LoVo (cell line): ENCODE measurements at places on chromosomes 2 and 18.

- DNase-seq = no peak
Measured at GRCh38 chr2:169071455-169071854, 2.1 kb downstream of the DHRS9 start.

- no peak for DNase-seq
Measured at GRCh38 chr2:195695002-195695631, 38.1 kb downstream of the SLC39A10 start.

- no peak for DNase-seq
Measured at GRCh38 chr2:16327326-16327725, 338.3 kb downstream of the CYRIA start.

GRCh38 chr18:54444319-54444914 lies 86.7 kb downstream of the C18orf54 start:
- DNase-seq = peak; percentile 54

DNA sequence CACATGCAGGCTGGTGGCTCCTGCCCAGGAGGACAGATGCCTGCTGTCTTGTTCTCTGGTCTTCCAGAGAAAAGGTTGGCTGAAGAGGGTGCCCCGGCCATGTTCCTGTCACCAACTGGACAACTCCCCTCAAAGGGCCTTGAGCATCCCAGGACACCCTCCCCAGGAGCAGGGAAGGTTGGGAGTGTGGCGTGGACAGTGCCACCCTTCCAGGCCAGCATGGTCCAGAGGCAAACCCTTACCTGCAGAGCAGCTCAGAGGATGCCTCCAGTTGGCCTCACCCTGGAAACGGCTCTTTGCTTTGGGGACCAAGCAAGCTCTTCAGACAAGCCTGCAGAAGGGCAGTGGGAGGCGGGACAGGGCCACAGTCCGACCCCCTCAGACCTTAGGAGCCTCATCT lies 4.9 kb upstream of the GPC1 start:
- no peak for DNase-seq

DNA sequence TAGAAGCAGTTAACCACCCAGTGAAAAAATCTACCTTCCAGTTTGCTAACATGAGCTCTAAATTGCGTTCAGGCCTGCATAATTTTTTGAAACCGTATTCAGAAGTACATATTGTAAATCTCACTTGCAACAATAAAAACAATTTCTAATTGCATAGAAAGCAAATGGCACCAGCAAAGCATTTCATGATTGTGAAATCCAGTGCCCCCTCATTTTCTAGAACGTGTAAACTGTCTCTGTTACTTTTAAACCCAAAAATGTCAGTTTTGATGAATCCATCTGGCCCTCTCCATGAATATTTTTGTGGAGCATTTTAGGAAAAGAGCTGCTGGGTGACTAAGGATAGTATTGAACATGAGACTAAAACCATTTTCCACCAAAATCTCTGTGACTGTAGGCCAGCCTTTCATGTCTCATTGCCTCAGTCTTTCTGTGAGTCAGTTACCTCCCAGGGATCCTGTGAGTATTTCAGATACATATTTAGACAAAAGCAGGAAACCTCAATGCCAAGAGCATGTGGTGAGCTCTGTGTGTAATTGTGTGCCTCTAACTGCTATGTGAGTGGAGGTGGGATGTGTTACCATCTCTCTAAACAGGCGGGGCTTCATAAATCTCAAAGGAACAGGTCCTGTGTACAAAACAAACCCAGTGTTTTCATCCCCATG lies 477.8 kb upstream of the DCC start:
- no peak for DNase-seq

DNA sequence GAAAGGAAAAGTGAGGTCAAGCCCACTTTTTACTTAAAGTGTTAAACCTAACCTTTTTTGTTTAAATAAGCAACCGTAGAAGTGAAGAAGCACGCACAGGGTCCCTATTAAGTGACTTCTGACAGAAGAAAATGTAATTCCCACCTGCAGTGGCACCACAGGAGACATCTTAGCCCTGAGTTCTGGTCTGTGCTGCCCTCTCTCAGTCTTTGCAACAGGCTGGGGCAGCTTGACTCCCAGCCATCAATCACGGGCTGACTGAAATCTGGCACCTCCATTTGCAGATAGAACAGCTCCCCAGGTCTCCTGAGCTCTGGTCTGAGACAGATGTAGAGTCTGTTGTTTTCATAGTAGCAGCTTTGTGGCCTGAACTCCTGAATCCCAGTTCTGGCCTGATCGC lies 170.0 kb downstream of the LTBP1 start:
- no peak for DNase-seq

DNA sequence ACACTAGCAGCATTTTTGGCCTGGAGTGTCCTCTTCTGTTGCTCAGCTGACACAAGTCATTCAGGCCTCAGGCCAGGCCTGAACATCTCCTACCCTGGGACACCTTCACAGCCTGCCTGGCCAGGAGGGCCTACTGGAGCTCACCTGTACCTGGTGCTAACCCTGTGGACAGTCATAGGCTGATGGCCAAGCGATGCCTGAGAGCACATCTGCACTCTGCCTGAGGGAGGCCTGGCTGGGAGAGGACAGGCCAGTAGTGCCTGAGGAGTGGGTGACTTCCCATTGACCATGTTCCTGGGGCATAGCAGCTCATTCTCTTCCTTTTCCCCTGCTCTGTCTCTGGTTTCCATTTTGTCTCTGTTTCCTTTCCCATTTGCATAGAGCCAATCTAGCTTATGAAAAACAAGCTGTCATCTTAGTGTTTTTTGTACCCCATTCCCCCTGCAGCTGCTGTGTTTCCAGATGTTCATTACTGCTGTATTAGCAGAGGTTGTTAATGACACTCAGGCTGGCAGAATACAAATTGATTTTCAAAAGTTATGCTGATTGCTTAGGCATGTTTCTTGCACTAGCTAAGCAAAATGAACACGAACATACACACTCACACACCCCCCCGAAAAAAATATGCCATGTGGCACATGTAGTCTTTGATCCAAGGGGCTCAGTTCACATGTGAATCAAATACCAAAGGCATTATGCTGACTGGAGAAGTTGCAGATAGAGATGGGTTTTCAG lies 149.7 kb upstream of the HS6ST1 start:
- DNase-seq = no peak

- no peak for DNase-seq
Measured at GRCh38 chr2:64145714-64146113, 1.5 kb upstream of the PELI1 start.

DNA sequence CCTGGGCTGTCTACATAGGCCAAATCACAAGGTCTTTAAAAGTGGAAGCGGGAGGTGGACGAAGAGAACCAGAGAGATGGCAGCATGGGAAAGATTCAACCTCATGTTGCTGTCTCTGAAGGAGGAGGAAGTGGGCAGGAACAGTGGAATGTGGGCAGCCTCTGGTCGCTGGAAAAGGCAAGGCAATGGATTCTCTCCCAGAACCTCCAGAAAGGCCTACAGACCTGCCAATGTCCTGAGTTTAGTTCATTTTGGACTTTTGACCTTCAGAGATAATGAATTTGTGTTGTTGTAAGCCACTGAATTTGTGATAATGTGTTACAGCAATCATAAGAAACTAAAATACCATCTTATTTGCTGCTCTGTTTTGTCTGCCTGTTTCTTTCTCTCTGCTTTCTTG lies 122.5 kb downstream of the RNF152 start:
- DNase-seq = no peak

- DNase-seq = no peak
Measured at GRCh38 chr2:105445976-105446375, 47.1 kb upstream of the FHL2 start.

GRCh38 chr18:37694516-37694915 lies 128.9 kb upstream of the CELF4 start:
- no peak for DNase-seq

DNA sequence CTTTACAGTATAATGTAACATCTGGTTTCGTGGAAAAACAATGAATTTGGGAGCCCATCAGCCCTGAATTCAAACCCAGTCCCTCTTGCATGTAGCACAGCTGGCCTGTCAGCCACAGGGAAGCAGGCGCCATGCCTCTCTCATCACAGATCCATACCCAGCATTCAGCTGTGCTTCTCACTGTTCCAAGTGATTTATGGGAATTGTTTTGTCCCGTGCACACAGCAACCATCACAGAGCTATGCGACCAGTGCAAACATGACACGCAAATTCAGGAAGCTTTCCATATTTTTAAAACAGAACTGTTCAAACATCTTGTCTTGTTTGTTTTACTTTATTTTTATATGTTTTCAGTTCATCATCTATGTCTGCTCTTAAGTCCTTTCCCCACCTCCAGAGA lies 496.1 kb downstream of the EIPR1 start:
- no peak for DNase-seq

DNA sequence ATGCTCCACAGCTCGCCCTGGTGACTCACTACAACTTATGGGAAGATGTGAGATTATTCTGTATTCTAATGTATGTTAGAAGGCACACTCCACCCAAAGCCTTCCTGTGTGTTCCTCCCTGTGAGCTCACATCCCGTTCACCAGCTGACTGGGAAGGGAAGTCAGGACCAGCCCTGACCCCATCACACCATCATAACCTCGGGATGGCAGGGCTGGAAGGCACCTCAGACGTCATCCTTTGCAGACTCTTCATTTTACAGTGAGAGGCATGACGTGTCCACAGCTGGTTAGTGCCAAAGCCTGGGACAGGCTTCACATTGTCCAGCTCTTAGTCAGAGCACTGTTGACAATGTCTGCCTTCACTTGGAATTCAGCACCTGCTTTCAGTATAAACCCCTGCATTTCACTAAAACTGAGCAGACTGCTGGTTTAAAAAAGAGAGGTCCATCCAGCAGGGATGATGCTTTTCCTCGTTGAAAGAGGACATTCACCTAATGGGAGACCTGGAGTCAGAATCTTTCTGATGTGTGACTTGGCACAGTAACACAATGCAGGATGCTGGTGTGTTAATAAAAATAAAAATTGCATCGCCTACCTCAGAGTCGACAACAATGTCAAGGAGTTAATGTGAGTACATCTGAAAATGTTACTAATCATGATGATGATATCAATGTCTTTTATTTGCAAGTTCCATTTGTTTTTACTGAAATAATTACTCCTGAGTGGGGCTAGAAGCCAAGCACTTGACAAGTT lies 418.0 kb upstream of the TNP1 start:
- DNase-seq = peak; percentile 15

- DNase-seq = no peak
Measured at GRCh38 chr18:10785798-10786197, 260.0 kb downstream of the NAPG start.

GRCh38 chr2:118990757-118991545 lies 49.0 kb downstream of the MARCO start:
- no peak for DNase-seq

DNA sequence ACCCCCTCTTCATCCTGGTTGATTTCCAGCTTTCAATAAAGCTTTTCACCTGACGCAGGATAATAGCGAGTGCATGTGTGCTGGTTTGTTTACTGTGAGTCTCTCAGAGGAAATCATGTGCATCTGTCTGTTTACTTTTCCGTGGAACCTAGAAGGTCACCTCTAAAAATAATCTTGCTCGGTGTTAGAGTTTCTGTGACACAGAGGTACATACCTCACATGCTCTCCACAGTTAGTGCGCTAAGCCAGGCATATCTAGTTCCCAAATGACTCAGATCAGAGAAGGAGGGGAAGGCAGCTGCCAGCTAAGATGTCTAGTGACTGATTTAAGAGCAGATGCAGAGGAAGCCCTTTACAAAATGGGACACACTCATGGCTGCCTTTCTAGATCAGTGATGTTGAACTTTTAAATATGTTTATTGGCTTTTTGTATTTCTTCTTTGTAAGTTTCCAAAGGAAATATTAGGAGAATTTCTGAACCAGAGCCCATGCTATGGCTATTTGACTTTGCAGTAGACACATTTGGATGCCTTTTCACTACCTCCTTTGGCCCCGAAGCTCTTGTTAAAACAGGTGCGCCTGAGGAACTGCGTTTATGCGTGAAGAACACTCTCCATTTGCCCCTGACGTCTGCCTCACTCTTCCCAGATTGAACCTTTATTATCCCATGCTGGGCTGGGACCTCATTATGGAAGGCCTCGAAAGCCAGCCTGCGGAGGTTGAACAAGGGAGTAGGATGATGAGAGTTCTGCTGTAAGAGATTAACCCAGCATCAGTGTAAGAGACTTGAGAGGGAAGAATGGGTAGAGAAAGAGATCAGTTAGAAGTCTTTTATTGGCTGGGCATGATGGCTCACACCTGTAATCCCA lies 145.6 kb downstream of the FAM161A start:
- DNase-seq = peak; percentile 8

- no peak for DNase-seq
Measured at GRCh38 chr2:16228951-16229350, 288.6 kb downstream of the MYCN start.

GRCh38 chr2:155273323-155273722 lies 574.8 kb downstream of the KCNJ3 start:
- no peak for DNase-seq

DNA sequence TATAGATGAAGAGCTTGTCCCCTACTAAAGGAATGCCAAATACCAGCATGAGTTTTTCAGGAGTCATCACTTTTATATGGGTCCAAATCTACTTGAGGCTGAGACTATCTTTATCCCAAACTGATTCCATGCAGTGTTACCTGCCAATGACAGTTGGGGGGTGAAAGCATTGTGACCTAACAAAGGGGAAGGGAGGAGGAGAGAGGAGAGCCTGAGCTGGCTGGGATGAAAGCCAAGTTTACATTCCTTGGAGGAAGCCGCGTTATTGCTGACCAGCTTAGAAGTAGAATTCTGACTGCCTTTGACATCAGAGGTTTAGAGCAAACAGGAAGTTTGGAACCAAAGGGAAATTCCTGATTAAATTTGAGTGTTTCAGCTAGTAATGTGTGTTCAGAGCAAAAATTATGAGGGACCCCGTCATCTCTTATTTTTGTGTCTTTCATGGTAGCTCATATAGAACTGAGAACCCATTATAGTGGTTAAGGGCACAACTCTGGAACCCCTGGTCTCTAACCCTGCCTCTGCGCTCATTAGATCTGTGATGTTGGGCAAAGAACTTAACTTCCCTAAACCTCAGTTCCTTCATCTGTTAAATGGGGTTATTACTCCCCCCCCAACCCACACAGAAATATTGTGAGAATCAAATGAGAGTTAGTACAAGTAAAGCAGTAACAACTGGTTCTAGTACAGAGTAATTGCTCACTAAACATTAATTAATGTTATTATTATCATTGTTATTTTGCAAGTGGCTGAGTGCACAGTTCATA lies 199.3 kb upstream of the EPAS1 start:
- DNase-seq = peak; percentile 69
